ENCODE measurements at places on chromosomes 4 and X.

DNA sequence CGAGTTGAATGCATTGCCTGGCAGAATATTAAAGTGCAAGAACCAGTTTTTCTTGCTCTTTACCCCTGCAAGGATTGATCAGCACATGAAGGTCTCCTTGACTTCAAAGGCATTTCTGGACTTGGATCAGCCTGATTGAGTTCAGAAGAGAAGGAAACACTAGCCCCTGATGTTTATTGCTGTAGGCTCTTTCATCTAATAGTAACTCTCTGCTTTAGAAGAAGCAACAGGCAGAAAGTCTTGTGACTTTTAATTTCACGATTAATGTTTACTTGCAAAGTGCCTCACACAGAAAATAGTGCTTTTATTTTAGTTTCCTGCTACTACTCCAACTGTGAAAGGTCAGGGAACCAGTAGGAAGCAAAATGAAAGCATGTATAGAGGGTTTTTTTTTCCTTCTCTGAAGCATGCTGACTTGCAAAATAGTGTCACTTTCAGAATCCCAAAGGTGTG is 69.1 kb downstream of the PCDH7 start:
- DNase-seq, result no peak

GRCh38 chr4:20264688-20265087 is 13.0 kb downstream of the SLIT2 start:
- no peak for DNase-seq

GRCh38 chr4:3673176-3673575 is 93.0 kb upstream of the ADRA2C start:
- no peak for DNase-seq

GRCh38 chr4:39023059-39023458 is 9.2 kb downstream of the TMEM156 start:
- DNase-seq, result no peak

DNA sequence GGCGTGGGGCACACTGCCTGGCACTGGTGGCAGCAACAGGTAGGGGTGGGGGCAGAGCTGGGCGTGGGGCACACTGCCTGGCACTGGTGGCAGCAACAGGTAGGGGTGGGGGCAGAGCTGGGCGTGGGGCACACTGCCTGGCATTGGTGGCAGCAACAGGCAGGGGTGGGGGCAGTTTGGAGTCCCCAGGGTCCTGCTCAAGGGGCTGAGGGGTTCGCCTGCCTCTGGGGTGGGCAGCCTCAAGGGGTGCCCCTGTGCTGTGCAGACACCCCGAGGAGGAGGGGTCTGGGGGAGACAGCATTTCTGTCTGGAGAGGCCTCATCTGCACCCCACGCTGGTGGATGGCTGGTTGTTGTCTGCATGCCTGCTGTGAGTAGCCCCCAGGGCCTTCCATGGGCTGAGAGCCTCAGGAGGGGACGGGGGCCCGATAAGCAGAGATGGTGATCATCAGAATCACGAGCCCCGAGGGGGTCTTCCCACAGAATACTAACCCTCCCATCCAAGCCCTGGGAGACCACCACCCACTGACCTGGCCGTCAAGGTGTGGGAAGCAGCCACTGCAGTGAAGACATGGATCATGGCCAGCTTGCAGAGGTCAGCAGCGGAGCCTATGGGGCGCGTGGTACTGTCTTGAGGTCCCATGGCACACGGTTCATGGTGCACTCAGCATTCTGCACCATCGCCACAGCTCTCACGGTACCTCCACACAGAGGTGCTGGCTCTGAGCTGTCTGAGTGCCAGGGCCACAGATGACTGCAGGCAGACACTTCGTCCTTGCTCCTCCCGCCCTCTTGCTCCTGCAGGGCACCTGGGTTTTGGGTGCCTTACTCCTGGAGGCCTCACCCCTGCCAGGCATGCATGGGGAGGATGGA is 21.5 kb downstream of the NAT8L start:
- DNase-seq, result no peak

GRCh38 chrX:45888518-45888917 is 656.7 kb downstream of the ZNF674 start:
- DNase-seq, result no peak

DNA sequence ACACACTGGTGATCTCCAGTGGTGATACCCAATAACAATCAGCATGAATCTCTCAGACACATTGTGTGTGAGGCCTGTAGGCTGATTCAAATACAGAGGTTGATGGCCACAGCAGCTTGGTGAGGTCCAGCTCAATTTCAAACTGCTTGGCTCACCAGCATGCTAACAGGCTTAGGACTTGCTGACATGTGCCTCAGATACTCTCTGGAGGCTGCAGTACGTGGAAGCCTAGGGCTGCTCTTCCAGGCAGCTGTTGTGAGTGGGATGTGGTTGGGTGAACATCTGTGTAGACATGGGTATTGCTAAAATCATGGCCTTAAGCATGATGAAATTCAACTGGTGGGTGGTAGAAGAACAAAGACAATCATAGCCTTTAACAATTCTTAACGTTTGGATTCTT is 4.3 kb downstream of the CXCL9 start:
- no peak for DNase-seq

DNA sequence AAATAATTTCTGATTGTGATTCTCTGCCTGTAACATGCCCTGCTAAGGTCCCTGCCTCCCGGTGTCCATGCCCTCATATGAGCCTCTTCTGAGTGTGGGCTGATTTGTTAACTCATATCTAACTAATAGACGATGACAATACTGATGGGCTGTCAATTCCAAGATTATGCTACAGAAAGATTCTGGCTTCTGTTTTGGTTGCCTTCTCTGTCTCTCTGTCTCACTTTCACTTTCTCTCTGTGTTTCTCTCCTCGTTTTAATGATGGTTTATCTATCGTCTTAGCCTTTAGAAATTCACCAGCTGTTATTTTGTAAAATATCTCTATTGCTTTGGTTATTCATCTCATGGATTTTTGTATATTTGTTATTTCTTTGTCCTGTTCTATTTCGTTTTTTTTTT is 312.5 kb upstream of the ANXA10 start:
- no peak for DNase-seq

DNA sequence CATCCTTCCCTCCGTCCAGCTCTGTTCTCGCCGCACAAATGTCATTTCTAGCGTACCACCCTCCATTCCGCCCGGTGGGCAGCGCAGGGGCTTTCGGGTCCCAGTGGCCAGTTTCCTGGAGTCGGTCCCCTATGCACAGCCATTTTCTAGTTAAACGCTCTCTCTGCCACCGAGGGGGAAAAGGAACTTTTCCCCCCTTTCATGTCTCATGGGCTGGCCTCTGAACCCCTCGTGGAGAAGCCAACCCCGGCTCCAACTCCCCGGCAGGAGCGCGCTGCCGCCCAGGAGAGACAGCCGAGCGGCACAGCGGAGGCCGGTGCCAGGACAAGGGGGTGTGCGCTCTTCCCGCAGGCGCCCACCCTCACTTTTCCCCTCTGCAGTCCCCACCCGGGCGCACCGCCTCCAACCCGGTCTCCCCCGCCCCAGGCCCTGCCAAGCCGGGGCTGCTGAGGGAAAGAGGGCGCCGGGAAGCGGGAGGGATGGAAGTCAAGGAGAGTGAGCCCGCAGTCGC is 662 bp downstream of the APBB2 start:
- DNase-seq, result no peak

GRCh38 chrX:25004485-25005032 is 11.2 kb downstream of the ARX start:
- no peak for DNase-seq

GRCh38 chr4:177001271-177002175 is 208.8 kb upstream of the VEGFC start:
- DNase-seq, result no peak

- DNase-seq, result no peak
Measured at GRCh38 chrX:153304988-153305736, 16.4 kb downstream of the PNMA6F start.

- no peak for DNase-seq
Measured at GRCh38 chr4:48141048-48141447, 7.0 kb upstream of the TXK start.

DNA sequence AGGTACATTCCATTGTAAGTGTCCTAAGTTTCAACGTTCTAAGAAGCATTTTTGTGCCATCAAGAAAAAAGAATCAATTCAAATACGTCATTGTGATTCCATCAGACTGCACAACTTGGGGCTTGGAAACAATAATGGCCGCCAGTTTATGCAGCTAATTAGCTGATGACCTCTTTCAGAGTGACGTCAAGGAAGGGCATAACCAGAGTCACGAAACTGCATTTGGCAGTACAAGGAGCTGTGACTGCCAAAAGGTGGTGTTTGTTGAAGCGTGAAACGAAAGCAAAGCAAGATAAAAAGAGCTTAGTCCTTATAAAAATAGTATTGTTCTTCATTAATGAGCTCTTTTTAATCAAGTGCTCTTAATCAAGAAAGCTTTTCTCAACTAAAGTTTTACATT is 81.1 kb upstream of the SH3RF1 start:
- DNase-seq, result no peak

DNA sequence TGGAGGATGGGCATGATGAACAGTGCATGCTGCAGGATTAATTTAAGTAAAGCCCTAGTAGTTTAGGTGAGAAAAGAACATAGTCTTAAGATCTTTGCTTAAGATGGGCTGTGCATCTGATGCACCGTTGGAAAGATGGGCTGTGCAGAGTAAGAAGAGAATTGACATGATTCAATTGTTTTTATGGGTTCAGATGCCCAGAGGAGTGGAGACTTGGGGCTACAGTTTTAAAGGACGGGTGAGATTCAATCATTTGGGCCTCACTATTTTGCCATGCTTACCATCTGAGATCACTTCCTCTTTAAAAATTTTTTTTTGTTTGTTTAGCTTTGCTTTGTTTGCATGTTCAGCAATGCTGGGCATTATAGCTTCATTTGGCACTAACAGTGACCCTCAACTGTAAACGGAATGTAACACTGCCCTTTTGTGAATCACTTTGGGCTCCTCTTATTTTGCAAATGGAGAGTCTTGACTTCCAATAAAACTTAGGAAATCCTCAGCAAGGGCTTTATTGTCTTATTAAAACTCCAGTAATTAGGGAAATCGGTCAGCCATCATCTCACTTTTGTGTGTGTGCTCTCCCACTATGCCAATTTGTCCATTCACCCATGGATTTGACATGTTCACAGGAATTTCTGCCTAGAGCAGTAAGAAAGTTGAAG is 216.1 kb upstream of the TLL1 start:
- DNase-seq, result no peak

DNA sequence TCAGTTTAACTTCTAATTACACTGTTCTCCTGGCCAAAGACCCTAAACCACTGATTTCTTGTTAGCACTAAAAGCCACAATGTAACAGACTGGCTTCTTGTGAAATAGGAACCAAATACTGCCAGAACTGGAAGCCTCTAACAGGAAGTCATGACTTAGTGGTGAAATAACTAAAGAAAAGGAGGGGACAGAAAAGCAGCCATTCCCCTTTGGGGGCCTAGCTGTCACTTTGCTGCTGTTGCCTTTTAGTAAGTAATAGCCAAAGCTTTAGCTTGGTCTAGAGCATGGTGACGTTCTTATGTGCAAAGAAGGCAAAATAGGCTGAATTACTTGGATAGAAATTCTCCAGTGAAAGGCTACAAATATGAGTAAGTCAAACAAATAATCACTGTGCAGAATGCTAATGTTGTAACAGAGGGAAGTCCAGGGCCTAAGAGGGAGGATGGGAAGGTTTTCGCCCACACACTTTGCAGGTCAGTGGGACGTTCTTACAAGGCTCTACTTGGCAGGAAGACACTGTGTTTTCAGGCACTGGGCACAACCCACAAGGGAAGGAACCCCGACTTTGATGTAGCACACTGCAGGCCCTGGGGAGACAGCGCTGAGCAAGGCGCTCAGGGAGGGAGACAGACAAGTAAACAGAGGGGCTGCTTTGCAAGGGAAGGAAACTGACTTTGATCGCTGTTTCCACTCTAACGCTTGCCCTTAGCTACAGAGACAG is 16.7 kb downstream of the GAB3 start:
- DNase-seq, result no peak

- no peak for DNase-seq
Measured at GRCh38 chr4:81796790-81797528, 325.3 kb upstream of the RASGEF1B start.

DNA sequence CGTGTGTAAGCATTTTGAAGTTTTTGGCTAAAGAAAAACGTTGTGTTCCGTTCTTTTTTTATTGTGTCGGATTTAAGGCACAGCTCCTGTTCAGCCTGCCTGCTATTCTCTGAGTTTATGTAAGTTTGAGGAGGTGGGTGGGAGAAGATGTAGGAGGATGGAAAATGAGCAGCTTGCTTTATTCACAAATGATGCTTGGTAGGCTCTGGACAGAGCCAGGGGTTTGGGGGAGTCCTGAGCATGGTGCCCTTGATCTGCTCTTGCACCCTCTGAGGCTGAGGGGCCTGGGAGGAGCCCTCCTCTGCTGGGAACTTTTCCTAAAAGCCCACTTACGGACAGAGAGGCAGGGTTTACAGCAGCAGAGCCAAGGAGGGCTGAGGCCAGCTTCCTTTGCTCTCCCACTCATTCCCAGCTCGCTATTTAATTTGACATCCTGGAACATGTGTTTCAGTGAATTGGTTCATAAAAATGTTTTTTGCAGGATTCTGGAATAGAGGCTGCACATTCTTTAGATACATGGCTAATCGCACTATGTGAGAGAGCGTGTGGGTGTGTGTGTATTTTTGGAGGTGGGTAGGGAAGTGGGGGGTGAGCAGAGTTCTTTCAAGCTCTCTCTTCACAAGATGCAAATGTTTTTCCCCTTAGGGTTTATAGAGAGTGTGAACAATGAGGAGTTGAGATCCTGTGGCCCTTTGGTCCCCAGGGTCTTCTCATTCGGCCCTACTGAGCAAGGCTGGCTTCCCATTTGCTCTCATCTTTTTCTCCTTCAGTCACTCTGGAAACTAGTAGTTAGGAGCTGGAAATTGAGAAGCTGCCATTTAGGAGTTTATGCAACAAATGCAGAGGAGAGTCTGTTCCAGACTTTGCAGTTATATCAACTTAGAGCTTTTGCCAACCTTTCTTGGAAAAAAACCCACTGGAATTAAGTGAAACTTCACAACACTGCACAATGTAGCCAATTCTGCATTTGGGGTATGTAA is 32.1 kb downstream of the TMEM131L start:
- no peak for DNase-seq

- no peak for DNase-seq
Measured at GRCh38 chr4:104575278-104575677, 80.6 kb upstream of the CXXC4 start.

DNA sequence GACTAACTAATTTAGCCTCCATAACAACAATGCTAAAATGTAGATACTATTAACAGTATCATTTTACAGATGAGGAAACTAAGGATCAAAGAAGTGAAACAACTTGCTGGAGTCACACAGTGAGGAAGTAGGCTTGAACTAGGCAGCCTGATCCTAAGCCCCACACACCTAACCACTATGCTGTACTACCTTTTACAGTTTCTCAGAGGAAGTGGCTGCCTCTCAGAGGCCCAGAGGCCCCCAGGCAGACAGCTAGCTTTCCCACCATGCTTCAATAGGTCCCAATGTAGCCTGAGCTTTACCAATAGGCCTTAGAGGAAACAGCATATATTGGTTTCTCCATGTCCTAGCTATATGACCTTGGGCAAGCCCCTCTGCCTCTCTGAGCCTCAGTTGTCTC is 69.4 kb upstream of the PJA1 start:
- DNase-seq, result no peak

- no peak for DNase-seq
Measured at GRCh38 chrX:9340598-9341290, 124.1 kb upstream of the TBL1X start.

DNA sequence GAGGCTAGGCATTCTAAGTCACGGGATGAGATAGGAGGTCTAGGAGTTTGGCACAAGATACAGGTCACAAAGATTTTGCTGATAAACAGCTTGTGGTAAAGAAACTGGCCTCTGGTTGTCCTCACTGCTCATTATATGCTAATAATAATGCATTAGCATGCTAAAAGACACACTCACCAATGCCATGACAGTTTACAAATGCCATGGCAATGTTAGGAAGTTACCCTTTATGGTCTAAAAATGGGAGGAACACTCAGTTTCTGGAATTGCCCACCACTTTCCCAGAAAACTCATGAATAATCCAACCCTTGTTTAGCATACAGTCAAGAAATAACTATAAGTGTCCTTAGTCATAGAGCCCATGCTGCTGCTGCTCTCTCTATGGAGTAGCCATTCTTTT is 286.9 kb downstream of the ZNF674 start:
- DNase-seq, result no peak
